ENCODE measurements at places on chromosomes 11 and 22.

GRCh38 chr11:86062719-86063118, 6.2 kb downstream of the PICALM start:
- DNase-seq = no peak

DNA sequence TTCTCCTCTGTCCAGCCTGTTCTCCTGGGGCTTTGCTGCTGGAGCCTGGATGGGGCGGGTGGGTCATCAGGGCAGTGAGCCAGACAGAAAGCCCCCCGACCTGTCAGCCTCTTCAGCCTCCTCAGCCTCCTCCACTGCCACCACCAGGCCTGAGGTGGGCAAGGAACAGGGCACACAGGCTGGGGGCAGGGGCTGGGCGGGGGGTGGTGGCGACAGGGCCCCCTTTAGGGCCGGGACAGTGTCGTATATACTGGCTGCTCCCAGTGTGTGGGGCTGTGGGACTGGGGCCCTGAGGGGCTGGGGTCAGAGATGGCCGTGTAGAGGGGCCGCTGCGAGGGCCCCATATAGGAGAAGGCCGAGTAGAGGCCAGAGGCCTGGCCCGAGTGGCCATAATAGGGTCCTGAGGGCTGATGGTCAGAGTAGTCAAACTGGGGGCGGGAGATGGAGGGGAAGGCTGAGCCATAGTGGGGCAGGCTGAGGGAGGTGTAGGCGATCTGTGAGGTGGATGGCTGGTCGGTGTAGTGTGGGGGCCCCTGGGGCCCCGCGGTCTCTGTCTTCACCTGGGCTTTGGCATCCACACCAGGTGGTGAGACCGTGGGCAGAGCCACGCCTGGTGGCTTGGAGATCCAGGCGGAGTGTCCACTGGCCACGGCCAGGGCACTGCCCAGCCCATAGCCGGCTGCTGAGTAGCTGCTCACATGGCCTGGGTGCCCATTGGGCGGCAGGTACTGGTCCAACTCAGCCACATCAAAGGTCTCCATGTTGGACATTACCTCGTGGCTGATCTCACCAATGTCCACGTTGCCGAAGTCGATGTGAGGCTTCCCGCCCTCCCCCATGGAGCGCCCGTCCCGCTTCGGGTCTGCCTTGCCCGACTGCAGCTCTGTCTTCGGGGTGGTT, 10.8 kb downstream of the SOX10 start:
- no peak for DNase-seq

GRCh38 chr11:1854949-1855885, 2.3 kb downstream of the LSP1 start:
- no peak for DNase-seq

DNA sequence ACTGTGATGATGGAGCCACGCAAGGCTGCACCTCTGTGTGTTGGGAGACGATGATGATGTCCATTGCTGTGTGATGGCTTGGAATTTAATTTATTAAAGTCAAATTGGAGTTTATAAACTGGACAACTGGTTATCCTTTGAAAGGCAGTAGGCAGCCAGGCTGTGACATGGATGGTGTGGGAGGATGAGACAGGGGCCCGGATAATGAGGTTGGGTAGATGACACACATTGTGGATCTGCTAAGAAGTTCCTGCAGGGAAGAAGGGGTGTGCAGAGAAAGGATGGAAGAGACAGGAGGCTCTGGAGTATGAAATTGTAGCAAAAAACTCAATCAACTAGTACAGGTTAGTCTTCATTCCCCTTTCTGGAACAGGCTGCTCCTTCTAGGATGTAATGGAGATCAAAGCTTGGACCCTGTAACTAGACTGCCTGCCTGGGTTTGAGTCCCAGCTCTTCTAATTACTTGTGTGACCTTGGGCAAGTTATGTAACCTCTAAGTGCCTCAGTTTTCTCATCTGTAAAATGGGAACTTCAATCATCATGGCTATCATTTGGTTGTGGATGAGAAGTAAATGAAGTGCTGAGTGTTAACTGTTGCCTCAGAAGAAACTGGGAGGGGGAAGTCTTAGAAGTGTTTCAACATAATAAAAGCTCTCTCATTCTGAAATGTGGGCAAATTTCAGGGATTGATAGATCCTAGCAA, 4.2 kb upstream of the HINFP start:
- DNase-seq = no peak
